Right renal pelvis (tissue), 4 donors: ENCODE measurements at places on chromosomes 4 and X. TPM values are rescaled to one million over a fixed set of nuclear protein-coding genes. Genes with fewer than 3 reads are reported as not detected.

The UGT2B15 gene
- not detected for polyA plus RNA-seq

The RENBP gene
- polyA plus RNA-seq = 16.3 TPM

The TMPRSS11A gene
- 0.03 TPM for polyA plus RNA-seq

The TMEM150C gene
- polyA plus RNA-seq = 27.4 TPM

- DNase-seq = no peak
Observed at GRCh38 chrX:16002185-16002584, 121.2 kb upstream of the GRPR start.

DNA sequence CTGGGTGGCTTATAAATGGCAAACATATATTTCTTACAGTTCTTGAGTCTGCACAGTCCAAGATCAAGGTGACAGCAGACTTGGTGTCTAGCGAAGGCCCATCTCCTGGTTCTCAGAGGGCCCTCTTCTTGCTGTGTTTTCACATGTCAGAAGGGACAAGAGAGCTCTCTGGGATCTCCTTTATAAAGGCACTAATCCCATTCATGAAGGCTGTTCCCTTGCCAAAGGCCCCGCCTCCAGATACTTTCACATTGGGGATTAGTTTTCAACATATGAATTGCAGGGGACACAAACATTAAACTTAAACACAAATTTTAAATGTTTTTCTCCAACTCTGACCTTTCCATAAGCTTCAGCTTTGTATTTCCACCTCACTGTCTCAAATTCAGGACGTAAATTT lies 1135.0 kb upstream of the TENM3 start:
- no peak for DNase-seq

- no peak for DNase-seq
Observed at GRCh38 chrX:121823406-121823805, 776.0 kb downstream of the GLUD2 start.

DNA sequence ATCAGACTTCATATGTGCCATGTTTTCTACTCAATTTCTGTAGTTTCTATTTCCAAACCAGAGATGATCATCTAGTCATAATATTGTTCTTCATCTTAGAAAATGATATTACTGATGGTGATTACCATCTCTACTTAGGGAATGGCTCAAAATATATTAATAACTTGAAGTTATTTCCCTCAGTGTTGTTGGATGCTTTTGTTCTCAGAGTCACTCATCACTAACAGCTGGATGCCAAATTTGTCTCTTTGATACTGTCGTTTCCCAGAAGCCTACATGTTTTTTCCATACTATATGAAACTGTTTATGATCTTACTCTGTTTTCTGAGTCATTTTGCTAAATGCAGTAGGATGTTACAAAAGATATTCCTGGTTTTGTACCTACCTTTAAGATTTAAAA lies 8.9 kb downstream of the PGAM4 start:
- DNase-seq = no peak

DNA sequence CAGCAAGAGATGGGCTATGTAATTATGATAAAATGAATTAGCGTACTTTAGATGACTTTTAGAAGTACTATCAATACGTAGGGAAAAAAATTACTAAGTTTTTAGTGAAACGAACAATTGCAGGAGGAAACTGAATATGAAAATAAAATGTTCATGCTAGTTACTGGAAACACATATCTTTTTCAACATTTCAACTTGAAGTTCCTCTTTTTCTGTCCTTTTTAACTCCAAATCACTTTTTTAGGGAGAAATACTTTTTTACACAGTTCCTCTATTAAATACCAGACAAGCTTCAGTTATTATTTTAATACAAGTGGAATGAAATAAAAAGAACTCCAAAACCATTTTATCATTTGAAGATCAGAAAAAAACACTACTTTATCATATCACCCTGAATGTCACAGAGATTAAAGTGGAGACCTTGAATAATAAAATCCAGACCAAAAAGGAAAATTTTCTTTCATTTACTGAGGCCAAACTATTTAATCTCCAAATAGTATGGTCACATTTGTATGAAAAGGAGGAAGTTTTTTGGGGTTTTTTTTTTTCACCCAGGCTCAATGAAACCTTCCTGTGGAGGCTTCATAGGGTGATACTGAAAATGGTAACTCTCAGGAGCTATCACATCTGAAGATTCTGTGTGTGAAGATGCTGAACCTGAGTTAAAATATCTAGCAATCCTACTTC lies 306.2 kb downstream of the INPP4B start:
- no peak for DNase-seq

DNA sequence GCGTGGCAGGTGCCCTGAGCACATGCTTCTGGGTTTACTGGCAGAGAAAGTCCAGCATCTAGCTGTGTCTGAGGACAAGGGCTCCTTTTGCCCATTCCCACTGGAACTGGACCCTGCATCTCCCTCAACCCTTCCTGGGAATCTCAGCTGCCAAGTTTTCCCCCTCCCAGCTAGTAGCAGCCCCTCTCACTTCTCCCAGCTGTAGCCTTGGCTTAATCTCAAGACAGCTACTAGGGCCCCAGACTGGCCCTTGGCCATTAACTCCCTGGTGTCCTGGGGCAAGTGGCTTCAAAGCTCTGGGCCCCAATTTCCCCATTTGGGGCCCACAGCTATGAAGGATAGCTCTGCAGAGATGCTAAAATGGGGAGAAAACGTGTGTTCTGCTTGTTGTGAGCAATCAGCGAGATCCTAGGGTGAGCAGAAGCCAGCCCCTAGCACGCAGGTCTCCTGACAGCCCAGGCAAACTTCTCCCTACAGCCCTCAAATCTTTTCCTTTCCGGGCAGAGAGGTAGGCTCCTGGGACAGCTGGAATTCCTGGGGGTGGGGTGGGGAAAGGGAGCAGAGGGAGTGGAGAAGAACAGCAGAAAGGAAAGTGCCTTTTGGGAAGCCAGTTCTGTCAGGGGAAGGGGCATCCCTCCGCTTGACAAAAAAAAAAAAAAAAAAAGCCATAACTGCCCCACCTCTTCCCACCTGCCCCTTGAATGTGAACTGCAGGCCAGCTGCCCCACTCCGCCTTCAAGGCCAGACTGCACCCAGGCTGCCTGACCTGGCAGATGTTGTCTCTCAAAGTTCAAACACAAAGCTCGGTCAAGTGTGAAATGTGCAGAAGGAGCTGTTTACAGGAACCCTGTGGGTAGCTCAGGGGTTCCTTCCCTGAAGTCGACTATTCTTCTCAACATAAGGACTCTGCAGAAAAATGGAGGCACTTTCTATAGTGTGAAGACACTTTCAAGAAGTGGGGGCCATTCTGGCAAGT lies 16.6 kb downstream of the FGD1 start:
- no peak for DNase-seq

- DNase-seq = no peak
Observed at GRCh38 chrX:103396186-103396585, 19.8 kb downstream of the BEX3 start.

GRCh38 chr4:144213371-144213770 lies 72.9 kb upstream of the GYPA start:
- no peak for DNase-seq

- no peak for DNase-seq
Observed at GRCh38 chr4:112213091-112213490, 18.5 kb upstream of the AP1AR start.

GRCh38 chr4:173270312-173271027 lies 63.7 kb downstream of the HMGB2 start:
- no peak for DNase-seq

DNA sequence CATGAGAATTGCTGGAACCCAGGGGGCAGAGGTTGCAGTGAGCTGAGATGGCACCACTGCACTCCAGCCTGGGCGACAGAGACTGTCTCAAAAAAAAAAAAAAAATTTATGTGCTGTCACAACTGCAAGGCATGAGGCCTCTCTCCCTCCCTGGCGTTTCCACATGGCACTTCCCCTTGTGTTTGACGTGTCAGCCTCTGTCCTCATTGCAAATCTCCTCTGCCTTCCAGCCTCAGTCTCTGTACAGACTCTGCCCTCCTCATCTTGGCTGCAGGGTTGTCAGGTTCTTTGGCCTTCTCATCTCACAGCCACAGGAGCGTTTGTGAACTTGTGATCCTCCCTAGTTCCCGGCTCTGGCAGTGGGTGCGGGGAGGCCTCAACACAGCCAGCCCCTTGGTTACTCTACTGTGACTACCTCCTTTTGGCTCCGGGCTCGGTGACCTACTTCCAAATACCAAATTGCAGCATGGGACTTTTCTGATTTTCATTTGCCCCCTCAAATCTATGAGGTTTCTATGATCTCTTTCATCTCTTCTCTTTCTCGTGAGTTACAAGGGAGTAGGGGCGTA lies 250.0 kb downstream of the CBR4 start:
- no peak for DNase-seq

GRCh38 chr4:2787230-2788100 lies 5.4 kb upstream of the SH3BP2 start:
- DNase-seq = no peak
